ENCODE measurements at places on chromosomes 16 and 17. TPM values are rescaled to one million over a fixed set of nuclear protein-coding genes. Genes with fewer than 3 reads are reported as not detected.

PPP1R27 gene
- total RNA-seq: not detected

PITPNC1 gene
- total RNA-seq: 17.7 TPM

CMTM2 gene
- total RNA-seq: not detected

TPSG1 gene
- total RNA-seq: 0.73 TPM

KRT36 gene
- total RNA-seq: not detected

CDRT4 gene
- 3.8 TPM for total RNA-seq

SOST gene
- total RNA-seq: not detected

MYOCD gene
- total RNA-seq: 1.5 TPM

TBC1D3 gene
- total RNA-seq: not detected

HID1 gene
- 37.3 TPM for total RNA-seq

MFAP4 gene
- 186 TPM for total RNA-seq

TNFAIP1 gene
- 15.5 TPM for total RNA-seq

CTF1 gene
- total RNA-seq: 3.4 TPM

PYY gene
- total RNA-seq: 0.98 TPM

PRAC2 gene
- total RNA-seq: not detected

CDH3 gene
- total RNA-seq: 39.0 TPM

KRT15 gene
- 2,244 TPM for total RNA-seq

CACNA1H gene
- total RNA-seq: 1.6 TPM

GNG13 gene
- total RNA-seq: not detected

- no peak for DNase-seq
Measured at GRCh38 chr16:5874899-5875298, 777.3 kb upstream of the EEF2KMT start.

DNA sequence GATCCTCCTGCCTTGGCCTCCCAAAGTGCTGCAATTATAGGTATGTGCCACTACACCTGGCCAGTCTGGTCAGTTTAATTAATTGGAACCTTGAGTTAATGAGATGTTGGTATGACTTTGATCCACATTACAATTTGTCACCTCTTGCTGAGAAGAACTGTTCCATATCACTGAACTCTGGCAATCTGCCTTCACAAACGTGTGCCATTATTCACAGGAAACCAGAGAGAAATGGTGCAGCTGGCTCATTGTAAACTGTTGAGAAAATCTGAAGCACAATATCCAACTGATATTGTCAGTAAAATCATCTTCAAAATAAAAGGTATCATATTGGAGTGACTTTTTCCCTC lies 39.3 kb upstream of the YPEL2 start:
- no peak for DNase-seq

- DNase-seq: no peak
Measured at GRCh38 chr16:17358355-17358754, 112.4 kb downstream of the XYLT1 start.

GRCh38 chr16:84575914-84576313 lies 42.0 kb downstream of the COTL1 start:
- no peak for DNase-seq

DNA sequence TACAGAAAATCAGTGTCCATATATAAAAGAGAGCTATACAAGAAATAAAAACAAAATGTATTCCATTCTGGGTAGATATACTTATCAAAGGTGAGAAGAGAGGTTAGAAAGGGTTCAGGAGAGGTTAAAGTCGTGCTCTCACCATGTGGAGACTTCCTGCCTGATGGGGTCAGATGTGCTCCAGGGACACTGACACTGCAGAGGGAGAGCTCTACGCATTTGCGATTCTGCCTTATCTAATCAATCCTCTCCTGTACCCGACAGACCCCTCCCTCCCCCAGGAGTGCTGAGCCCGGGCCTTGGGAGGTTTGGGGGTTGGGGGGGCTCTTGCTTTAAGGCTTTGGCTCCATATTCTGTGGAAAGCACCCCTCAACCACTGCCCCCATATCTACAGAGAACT lies 16.6 kb upstream of the SLC5A11 start:
- DNase-seq: no peak

DNA sequence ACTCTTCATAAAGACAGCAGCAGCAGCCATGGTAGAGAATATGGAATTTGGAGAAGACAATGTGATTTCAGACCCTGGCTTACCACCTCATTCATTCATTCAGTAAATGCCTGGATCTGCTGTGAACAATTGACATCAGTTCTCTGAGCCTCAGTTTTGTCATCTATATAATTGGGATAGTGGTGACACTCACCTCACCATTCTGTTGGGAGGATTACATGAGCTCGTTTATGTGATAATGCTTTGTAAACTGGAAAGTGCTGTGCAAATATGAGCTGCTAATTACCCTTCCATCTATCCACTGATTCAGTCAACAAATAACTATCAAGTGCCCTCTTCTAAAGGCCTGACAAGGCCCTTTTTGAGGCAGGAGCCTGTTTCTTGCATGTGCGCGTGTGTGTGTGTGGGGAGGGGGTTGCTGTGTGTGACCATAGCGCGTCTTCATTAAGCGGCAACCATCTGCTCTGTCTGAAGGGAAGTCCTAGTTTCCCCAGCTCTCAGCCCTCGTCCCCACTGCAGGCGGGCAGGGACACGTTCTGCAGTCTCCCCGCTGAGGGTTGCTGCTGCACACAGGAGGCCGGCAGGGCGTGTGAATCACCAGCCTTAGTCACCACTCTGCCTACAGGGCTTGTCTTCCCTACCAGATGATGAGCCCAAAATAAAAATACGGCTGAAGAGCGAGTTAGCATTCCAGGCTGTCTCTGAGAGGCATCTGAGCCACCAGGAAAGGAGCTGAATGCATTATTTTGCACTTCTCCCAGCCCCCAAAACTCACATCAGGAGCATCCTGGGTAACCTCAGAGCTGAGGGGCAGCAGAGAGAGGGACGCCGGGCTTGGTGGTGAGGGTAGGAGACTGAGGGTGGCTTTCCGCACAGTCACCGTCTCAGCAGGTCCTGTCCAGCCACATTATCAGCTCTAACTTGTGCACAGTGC lies 19.9 kb downstream of the ARL4D start:
- no peak for DNase-seq

GRCh38 chr16:31700530-31701388 lies 172.8 kb upstream of the ZNF267 start:
- peak; percentile 84 for DNase-seq

GRCh38 chr16:11793840-11794239 lies 3.2 kb downstream of the ZC3H7A start:
- no peak for DNase-seq

- DNase-seq: no peak
Measured at GRCh38 chr17:40956401-40957254, 10.1 kb downstream of the KRT39 start.

- DNase-seq: no peak
Measured at GRCh38 chr16:4648917-4649316, 24.3 kb downstream of the MGRN1 start.

GRCh38 chr16:65657071-65657494 lies 535.2 kb upstream of the CDH11 start:
- DNase-seq: no peak

- DNase-seq: no peak
Measured at GRCh38 chr17:69574257-69575197, 160.0 kb downstream of the MAP2K6 start.

DNA sequence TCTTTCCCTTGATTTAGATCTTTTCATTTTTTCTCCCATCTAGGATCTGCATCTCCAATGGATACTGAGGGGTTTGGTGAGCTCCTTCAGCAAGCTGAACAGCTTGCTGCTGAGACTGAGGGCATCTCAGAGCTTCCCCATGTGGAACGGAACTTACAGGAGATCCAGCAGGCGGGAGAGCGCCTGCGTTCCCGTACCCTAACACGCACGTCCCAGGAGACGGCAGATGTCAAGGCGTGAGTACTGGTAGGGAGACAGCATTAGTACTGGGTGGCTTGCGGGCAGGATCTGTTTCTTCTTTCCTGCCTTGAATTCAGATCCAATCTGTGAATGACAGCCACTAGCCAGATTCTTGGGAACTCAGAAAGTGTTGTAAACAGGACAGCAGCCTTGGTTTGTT lies 18.3 kb downstream of the NUP93 start:
- no peak for DNase-seq

GRCh38 chr17:77738751-77739531 lies 219.6 kb upstream of the TNRC6C start:
- peak; percentile 78 for DNase-seq

GRCh38 chr16:28210979-28211588 lies 681 bp downstream of the XPO6 start:
- DNase-seq: peak; percentile 22

DNA sequence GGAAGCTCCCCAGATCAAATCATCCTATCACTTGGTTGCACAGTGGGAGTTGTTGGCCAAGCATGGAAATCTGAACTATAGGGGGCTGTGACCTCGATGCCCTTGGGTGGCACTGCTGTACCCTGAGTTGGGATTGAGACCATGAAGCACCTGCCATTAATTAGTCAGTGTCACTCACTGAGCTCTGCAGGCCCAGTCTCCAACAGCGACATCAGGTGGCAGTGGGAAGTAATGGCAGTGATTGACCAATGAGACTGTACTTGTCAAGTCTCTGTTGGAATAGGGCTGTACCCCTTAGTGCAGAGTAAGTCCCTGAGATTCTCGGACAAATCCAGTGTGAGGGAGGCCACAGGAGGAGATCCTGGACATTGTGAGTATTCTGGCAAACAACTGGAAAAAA lies 118.0 kb upstream of the RPL38 start:
- DNase-seq: no peak

DNA sequence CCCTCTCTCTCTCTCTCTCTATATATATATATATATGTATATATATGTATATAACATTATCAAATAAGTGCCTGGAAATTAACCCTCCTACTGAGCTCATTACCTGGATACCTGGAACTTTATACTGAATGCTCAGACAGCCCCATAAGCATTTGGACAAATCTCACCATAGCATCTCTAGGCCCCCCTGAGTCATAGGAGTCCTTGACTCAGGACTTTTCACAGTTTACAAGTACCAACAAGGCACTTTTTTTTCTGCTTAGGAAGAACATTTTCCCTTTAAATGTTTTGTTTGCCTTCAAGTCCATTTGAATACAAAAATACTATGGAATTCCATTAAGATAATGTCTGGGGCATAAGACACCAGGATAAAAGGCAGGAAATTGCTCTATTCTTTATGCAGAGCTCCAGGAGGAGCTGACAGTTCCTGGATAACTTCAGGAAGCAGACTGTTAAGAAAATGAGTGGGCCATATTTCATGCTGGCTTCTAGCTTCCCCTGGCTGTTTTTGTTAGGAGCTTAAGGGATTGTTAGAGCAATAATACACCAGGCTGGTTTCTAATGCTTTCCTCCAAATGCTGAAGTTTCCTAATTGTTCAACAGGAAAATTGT lies 171.7 kb upstream of the ASIC2 start:
- DNase-seq: no peak

- no peak for DNase-seq
Measured at GRCh38 chr16:23499801-23500200, 10.5 kb downstream of the GGA2 start.

DNA sequence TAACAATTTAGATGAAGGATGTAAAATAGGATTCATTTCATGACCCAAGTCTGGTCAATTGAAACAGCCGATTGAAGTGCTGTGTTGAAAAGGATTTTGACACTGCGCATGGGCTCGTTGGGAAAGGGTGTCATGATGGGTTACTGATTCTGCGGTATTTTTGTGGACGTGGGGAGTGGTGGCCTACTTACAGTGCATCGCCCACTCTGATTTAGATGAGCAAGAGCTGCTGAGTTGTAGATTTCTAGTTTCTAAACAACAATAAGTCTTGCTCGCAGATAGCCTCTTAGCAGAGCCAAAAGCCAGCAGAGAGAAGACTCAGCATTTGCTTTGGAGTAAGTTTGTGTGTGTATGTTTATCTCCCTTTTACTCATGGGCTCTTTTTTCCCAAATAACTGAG lies 731.0 kb downstream of the MAF start:
- DNase-seq: no peak

- DNase-seq: no peak
Measured at GRCh38 chr16:21128991-21129390, 21.7 kb downstream of the DNAH3 start.

DNA sequence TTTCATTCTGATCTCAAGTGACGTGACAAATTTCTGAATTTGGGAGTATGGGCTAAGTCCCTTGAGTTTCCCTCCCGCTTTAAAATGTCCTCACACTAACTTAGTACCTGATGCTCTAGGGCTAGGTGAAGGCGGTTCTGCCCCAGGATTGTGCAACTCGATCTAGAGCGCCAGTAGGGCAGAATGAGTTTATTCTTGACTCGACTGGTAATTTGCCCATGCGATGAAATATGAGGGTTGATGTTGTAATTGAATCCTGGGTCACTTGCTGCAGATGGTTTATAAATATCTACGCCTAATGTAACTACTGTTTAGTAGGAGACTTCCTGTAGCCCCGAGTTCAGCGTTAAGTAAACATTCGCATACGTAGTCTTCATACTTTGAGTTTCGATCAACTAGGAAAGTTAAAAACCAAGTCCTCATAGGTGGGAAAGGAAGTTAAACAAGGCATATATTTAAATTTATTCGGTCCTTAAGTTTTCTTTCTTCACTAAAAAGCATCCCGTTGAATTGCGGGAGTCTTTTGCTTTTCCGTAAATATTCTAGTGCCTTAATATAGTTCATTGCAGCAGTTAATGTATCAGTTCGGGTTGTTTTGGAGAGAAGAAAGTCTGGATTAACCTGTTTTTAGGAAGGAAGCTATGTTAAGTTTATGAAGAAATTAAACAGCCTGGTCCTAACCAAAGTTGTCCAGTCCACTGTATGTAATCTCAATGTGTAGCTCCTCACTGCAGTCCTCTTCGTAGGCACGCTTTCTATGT lies 1.6 kb downstream of the CTCF start:
- no peak for DNase-seq

DNA sequence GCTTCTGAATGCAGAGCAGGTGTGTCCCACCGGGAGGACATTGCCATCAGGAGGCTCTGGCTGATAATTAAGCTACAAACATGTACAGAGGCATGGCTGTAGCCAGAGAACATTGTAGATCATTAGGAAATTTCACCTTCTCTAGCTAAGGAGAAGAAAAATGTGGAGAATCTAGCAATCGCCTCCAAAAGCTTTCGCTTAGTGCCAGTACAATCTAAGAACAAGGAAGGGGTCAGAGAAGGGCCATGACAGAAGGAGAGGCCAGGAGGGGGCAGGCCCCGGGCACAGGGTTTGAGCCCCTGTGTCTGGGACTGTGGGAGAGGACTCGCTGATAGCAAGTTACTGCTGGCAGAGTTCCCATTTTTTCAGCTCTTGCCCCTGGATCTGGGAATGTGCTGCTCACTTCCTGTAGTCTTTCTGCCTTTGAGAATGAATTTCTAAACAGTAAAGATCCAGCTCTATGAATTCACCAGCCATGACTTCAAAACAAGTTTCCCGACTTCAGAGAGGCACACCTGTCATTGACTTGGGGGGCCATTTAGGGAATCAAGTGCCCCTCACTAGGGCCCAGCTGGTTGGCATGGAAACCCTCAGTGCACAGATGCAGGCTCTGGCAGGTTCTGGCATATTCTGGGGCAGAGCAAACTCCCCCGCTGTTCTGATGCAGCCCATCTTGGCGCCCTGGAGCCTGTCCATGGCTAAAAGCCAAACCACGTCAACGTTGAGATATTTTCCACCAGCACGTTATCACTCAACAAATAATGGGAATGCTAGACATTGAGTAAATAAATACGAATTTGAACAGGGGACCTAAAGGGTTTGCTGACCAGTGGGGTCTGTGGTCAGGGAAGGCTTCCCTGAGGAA lies 59.5 kb upstream of the CACNG4 start:
- peak; percentile 60 for DNase-seq
